ENCODE measurements at places on chromosomes 6 and 20.

- no peak for DNase-seq
Observed at GRCh38 chr6:167721291-167721690, 105.4 kb upstream of the AFDN start.

DNA sequence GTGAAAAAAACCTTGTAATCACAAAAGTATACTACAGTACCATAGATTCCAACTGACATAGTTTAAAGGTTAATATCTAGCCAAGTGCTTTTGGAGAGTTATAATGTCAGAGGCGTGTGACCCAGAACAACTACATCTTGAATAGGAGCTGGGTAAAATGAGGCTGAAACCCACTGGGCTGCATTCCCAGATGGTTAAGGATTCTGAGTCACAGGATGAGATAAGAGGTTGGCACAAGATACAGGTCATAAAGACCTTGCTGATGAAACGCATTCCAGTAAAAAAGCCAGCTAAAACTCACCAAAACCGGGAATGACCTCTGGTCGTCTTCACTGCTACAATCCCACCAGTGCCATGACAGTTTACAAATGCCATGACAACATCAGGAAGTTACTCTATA lies 22.4 kb upstream of the KIAA0408 start:
- no peak for DNase-seq

GRCh38 chr6:117956386-117956785 lies 49.3 kb downstream of the SLC35F1 start:
- no peak for DNase-seq

DNA sequence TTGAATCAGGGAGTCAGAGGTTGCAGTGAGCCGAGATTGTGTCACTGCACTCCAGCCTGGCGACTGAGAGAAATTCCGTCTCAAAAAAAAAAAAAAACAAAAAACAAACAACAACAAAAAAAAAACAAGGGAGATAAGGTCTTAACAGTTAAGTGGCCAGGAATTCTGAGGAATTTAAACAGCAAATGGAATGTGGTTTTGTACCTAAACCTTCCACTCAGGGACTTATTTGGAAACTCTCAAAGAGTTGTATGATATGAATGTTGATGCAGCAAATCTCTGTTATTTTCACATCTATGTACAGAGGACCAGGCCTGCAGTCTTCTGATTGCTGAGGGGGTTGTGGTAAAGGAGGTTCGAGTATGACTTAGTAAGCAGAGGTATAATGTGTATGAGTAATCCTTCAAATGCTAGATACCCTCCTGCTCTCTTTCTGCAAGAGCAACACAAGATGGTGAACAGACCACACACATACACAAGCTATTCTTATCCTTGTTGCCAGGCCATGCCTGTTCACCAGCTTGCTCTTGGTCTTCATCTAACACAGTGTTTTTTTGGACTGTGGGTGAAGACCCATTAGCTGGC lies 174.9 kb upstream of the SCGN start:
- no peak for DNase-seq

GRCh38 chr6:14121936-14122344 lies 4.4 kb downstream of the CD83 start:
- no peak for DNase-seq

DNA sequence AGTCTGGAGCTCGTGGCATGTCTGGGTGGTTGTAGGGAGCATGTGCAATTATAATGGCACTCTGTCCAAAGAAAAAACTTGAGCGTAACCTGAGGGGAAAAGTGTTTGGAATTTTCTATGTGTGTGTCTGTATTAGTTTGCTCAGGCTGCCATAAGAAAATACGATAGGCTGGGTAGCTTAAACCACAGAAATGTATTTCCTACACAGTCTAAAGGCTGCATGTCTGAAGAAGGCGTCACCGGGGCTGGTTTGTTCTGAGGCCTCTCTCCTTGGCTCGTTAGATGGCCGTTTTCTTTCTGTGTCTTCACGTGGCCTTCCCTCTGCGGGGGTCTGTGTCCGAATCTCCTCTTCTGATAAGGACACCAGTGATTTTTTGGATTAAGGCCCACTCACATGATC lies 59.0 kb downstream of the IGF2R start:
- no peak for DNase-seq

DNA sequence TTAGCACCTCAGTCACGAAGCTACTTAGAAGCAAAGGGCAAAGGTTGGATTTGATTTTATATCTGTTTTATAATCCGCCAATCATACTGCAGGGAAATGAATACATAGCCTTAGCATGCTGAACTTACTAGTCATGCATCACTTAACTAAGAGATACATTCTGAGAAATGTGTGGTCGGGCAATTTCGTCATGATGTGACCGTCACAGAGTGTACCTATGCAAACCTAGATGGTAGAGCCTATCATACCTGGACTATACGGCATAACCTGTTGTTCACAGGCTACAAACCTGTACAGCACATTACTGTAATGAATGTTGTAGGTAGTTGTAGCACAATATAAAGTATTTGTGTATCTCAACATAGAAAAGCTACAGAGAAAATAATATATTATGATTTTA lies 345.2 kb upstream of the RGS17 start:
- no peak for DNase-seq

Measured in anterior cingulate cortex (tissue), 58 donors.